ENCODE measurements at places on chromosomes 3 and 15. TPM values are rescaled to one million over a fixed set of nuclear protein-coding genes. Genes with fewer than 3 reads are reported as not detected.
A peak's percentile ranks its signal among the peaks of the same experiment; 100 is the strongest.

GRCh38 chr15:51200792-51201191, 106.1 kb upstream of the TNFAIP8L3 start:
- DNase-seq = no peak

DNA sequence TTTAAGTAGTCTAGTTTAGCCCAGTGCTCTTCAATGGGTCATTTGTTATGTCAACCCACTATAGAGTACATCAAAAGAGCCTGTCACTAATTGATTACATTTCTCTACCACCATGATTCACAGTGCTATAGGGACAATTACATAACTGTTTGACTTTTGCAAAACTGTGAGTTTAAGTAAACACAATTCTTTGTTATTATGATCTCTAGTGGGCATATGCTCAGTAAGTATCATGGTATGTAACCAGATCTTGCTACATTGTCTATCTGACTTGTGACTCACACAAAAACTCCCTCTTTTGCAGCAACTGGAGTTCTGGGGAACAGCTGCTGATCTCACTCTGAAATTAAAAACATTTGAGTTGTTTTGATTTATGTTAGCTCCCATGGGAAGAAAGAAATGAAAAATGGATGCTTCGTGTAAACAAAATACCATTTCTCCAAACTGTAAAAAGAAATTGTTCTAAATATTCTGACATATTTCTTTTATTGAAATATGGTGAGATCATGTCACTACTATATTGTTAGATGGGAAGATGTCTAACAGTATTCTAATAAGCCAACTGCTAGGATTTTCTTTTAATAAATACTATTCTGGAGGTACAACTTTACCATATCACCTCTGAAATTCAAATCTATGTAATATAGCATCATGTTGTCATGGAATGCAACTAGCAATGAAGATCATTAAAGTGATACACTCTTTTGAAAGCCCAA, 470.4 kb downstream of the ROBO1 start:
- no peak for DNase-seq

DNA sequence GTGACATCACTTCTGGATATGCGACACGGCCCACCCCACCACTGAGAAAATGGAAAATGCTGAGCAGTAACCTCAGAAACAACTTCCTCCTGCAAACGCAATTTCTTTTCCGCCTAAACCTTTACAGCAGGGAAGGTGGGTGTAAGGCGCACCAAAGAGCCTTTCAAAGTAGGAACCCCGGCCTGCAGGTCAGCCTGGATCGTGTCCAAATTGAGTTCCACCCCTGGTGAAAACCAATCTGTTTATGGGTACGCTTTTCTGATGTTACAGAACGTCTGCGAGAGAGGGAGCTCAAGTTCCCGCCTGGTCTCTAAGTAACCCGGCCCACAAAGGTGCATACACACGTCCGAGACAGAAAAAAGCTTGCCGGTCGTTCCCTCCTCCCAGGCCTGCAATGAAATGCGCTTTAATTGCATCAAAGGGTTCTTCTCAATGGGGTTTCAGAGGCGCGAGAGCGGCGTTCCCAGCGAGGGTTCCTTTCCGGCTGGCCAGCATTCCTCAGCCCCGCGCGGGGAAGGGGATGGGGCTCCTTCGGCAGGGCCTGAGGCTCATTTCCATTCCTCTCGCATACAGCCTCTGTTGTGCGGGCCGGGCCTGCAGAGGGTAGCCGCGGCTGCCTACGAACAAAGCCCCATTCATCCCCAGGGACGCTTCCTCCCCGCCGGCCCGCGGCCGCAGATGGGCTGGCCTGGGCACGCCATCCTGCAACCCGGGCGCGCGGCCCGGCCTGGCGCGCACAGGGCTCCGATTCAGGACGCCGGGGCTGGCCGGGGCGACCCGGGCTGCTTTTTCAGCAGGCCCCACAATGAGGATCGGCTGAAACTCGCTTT, 138.1 kb downstream of the TMCO5A start:
- peak; percentile 66 for DNase-seq

GRCh38 chr3:157530637-157531300, 27.6 kb upstream of the VEPH1 start:
- DNase-seq = no peak

- DNase-seq = no peak
These were observed 143.4 kb downstream of the FNDC3B start for GRCh38 chr3:172182797-172183196.

DNA sequence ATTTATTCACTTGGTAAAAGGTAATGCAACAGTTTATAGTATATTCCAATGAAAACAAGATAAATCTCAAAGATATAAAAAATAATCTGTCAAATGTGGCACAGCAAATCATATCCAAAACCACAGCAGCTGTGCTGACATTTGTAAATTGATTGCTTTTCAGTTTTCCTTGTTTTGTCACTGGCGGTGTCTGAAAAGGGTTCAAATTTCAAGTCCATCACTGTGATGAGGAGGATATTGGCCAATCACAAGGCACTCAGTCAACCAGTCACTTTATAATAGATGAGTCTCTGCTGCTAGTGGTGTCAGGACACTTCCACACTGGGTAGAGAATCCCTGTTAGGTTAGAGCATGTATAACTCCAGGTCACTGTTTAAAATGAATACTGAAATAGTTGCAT, 154.8 kb downstream of the SLC9A9 start:
- no peak for DNase-seq

DNA sequence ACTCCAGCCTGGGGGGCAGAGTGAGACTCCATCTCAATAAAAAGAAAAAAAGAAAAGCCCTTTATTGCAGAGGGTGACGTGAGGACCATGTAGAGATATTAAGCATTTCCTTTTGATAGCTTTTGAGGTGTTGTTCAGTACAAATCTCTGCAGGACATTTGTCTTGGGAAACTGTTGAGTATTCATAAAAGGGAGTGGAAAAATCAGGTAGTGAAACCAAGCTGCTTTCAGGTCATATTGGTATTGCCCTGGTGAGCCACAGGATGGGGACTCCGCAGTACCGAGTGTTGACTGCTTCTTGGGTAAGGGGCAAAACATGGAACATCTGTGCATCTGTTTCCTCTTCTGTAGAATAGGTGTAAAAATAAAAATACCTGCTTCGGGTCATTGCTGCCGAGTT, 9.9 kb downstream of the ITPR1 start:
- DNase-seq = no peak

GRCh38 chr3:126607214-126607908, 47.6 kb downstream of the TXNRD3 start:
- DNase-seq = no peak

DNA sequence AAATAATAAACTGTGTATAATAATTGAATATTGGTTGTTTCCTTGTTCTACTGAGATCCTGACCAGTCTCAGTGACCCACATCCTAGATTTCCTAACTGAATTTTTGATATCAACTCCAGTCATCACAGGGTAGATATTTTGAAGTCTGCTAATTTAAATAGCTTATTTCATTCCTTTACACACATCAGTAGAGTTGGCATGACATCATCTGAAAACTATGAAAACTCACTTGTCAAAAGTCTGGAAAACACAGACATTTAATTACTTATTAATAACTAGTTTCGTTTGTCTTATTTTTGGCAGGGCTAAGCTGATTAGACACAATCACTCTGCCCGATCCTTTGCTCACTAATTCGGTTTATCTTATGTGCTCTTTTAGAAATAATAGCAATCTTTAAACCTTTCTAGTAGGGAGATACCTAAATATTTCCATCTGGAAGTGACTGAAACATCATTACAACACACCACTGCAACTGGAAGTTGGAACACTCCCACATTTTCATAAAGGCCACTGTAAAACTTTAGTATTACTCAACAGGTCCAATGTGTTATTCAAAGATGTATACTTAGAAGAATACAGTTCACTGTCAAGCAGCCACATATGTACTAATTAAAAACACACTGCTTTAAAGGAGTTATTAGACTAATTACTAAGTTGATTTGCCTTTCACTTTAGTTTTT, 198.4 kb upstream of the ZNF717 start:
- DNase-seq = no peak

- no peak for DNase-seq
These were observed 805.3 kb upstream of the LMCD1 start for GRCh38 chr3:7696320-7696719.

DNA sequence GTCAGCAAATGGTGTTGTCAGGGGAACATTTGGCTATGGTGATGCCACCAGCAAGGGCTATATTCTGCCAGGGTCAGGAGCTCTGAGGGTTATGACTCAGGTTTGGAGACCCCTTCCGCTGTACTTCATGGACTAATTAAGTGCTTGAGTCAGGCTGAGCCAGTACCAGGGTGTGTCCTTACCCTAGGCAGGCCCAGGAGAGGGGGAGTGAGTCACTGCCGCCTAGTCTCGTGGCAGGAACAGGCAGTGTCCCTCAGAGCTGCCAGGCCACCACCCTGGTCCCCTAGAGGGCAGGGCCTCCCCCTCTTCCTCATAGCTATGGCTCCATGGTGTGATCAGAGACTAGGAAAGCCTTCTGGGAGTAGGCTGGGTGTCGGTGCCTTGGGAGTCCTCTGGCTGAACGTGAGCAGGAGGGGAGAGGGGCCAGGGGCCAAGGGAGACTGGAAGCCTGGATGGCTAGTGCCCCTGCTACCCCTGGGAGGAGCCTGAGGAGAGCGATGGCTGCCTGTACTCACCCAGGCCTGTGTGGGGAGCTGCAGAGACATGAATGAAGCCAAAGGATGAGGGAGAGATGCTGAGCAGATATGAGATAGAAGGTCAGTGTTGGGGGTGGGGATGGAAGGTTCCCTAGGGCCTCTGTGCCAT, 10.6 kb downstream of the MAPKAPK3 start:
- DNase-seq = peak; percentile 99

GRCh38 chr3:129606636-129607390, at the start of gene PLXND1:
PLXND1 (minus strand) TSS chr3:129606676; CDS start chr3:129606639, 37 bp downstream.
- DNase-seq = peak; percentile 45

DNA sequence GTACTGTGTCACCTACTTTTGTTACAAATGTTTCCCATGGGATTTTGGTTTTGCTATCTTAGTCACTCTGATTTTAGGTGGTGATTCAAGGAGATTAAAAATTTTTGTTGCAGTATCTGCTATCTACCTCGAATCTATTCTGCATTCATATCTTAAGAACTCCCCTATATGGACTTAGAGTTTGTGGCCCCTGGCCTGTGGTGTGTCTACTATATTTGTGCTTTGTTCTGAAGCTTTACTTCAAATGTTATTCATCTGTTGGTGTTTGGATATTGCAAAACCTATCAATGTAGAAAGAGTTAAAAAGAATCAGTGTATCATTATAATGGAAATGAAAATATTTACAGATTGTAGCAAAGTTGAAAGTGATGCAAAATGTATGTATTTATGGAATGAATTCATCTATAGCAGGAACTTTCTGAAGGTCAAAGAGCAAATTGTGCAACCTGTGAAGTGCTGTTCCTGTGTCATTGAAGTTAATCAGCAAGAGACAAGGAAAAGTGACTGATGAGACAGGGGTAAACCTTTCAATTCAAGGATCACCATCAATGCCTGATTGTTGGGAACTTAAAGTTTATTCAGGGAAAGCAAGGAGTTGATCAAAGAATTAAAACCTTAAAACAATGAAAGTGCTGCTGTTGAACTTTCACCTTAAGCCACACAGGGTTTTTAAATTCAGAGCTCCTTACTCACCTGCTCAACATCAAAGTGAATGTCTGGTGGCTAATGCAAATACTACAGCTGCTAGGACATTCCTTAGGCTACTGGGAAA, 71.0 kb downstream of the SLMAP start:
- no peak for DNase-seq

DNA sequence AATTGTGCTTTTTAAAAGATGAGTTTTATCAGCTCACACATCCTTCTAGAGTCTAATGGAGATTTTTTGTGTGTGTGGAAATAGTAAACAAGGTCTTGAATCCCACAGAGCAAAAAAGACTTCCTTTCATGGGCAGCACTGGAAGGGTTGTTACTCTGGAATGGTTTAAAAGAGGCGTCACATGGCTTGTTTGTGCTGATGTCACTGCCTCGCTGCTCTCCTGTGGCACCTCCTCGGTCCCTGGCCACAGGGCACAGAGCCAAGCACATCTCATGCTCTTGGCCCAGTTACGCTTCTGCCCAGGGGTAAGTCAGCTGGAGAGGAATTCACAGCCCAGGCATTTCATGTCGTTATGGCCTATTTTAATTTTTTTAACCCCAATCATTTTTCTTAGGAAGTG, 53.2 kb downstream of the PGPEP1L start:
- DNase-seq = no peak

GRCh38 chr15:83108266-83109219, 1.1 kb downstream of the TM6SF1 start:
- peak; percentile 91 for DNase-seq

GRCh38 chr3:168532135-168532534, 436.4 kb upstream of the GOLIM4 start:
- DNase-seq = no peak

- no peak for DNase-seq
These were observed 44.6 kb downstream of the SEMA3G start for GRCh38 chr3:52400275-52400793.

GRCh38 chr15:46607077-46607476, 972.2 kb downstream of the SQOR start:
- DNase-seq = no peak

GRCh38 chr3:190773948-190774347, 88.5 kb downstream of the GMNC start:
- no peak for DNase-seq

GABRG3 gene
- not detected for polyA plus RNA-seq

LARP6 gene
- polyA plus RNA-seq = not detected

COL6A6 gene
- polyA plus RNA-seq = not detected

ATP13A4 gene
- polyA plus RNA-seq = 0.03 TPM

STX19 gene
- polyA plus RNA-seq = not detected
